Central memory CD4-positive, alpha-beta T cell (primary cell): ENCODE measurements at places on chromosomes 1 and 21.

GRCh38 chr1:218945050-218945449, 228.6 kb upstream of the LYPLAL1 start:
- no peak for DNase-seq

DNA sequence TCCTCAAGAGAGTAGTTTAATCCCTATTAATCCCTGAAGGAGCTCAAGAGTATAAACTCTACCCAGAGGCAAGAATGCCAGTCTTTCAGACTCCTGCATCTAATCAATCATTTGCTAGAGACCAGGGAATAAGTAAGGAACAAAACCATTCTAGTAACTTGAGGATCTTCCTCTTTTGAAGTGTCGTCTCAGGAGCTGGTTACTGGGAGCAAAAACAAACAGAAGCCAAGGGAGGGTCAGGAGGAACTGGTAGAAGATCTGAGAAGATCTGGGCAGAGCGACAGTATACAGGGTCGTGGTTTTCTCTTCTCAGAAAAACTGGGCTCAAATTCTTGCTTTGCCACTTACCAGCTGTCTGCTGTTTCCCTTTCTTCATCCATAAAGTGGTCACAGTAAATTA, 69.3 kb downstream of the RPS6KA1 start:
- DNase-seq: no peak

GRCh38 chr21:35303085-35303484, 254.0 kb upstream of the RUNX1 start:
- DNase-seq: no peak

GRCh38 chr1:218702775-218703174, 357.6 kb downstream of the TGFB2 start:
- DNase-seq: no peak

DNA sequence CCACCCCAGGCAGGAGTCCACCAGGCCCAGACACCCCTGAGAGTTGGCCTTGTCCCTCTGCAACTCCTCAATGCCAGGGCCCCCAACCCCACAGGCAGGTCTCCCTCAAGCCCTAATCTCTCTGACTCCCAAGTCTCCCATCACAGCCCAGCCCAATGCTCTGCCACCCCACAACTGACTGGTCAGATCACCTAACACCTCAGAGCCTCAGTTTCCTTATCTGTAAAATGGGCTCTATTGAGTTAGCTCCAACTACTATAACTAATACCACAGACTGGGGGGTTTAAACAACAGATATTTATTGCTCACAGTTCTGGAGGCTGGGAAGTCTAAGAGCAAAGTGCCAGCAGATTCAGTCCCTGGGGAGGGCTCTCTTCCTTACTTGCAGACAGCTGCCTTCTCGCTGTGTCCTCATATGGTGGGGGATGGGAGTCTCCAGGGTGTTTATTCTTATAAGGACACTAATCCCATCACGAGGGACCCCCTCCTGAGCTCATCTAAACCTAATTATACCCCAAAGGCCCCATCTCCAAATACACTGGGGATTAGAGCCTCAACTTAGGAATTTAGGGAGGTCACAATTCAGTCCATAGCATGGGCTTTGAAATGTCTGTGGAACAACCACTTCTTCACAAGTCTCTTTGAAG, 34.9 kb upstream of the ZC3H12A start:
- DNase-seq: no peak

GRCh38 chr1:29119121-29119929, 4.4 kb downstream of the TMEM200B start:
- no peak for DNase-seq

- DNase-seq: no peak
Measured at GRCh38 chr1:106344494-106344893, 712.0 kb upstream of the PRMT6 start.

- DNase-seq: no peak
Measured at GRCh38 chr1:244963231-244963826, 99.0 kb upstream of the HNRNPU start.

DNA sequence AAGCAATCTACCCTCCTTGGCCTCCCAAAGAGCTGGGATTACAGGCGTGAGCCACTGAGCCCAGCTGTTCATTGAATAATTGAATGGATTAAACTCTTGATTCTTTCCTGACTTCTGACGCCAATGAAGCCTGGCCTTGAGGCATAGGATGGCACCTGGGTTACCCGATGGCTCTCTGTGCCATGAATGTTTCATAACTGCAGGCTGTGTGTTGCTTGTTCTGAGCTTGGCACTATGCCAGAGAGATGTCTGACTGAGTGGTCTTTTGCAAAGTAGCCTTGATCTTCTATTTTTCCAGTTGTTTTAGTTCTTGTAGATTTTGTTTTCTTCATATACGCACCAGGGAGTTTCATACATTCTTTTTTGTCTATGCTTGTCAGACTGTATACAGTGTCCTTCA, 38.5 kb upstream of the AK4 start:
- DNase-seq: no peak

- no peak for DNase-seq
Measured at GRCh38 chr21:27275294-27275927, 308.5 kb upstream of the ADAMTS5 start.

GRCh38 chr21:44337941-44338895, 972 bp downstream of the CFAP410 start:
- DNase-seq: peak; percentile 45

GRCh38 chr21:46457801-46458314, 833 bp upstream of the DIP2A start:
- no peak for DNase-seq

DNA sequence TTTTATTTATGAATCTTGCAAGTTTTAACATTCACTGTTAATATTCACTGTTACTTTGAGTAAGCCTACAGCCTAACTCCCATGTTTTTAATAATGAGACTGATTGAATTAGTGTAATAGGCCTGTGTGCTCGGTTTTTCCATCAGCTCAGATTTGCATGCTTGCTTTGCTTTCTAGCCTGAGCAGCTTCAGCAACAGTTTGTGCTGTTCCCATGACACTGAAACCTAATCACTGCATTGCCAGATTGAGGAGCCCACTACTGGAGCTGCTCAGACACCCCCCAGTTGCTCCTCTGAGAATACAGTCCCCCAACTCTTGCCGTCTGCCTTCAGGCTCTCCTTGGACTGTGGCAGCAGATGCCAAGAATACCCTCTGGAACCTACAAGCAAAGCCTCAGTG, 695.4 kb downstream of the BRINP3 start:
- DNase-seq: no peak

DNA sequence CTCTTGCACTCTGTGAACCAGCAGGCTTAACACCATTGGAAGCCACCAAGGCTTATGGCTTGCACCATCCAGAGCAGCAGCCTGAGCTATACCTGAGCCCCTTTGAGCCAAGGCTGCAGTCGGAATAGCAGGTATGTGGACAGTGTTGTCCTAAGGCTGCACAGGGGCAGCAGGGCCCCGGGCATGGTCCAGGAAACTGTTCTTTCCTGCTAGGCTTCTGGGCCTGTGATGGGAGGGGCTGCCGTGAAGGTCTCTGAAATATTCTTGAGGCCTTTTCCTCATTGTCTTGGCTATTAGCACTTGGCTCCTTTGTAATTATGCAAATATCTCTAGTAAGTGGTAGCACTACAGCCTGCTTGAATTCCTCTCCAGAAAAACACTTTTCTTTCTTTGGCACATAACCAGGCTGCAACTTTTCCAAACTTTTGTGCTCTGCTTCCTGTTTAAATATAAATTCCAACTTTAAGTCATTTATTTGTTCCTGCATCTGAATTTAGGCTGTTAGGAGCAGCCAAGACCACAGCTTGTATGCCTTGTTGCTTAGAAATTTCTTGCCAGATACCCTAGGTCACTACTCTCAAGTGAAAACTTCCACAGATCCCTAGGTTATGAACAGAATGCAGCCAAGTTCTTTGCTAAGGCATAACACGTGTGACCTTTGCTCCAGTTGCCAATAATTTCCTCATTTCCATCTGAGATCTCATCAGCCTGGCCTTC, 5.2 kb downstream of the KRTAP20-4 start:
- DNase-seq: no peak

- DNase-seq: no peak
Measured at GRCh38 chr1:214259353-214259977, 21.5 kb upstream of the SMYD2 start.

DNA sequence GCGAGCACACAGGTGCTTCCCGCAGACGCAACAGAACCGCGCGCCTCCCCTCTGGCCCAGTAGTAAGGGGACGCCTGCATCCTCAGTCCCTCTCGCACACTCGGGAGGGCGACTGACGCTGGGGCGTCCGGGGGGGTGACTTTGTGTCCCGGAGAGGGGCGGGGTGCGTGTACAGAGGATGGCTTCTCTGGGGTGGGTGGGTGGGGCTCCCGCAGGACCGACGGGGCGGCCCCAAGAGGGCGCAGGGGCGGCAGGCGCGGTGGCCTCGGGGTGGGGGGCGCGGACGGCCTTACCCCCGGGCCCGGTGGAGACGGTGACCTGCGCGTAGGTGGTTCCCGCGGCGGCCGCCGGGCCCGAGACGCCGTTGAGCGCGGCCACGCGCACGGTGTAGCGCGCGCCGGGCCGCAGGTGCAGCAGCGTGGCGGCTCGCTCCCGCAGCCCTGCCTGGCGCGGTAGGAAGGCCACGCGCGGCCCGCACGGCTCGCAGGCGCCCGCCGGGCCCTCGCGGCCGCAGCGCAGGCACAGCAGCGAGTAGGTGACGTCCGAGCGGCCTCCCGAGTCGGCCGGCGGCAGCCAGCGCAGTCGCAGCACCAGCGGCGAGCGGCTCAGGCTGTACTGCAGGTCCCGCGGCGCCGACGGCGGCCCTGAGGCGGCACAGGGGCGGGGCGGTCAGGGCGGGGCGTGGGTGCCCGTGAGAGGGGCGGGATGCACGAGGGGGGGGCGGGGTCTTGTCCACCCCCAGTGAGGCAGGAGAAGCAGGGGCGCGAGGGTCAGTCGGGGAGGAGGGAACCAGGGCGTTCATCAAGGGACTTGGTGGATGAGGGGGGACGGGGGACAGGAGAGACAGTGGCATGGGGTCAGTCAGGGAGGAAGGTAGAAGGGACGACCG, 12.1 kb downstream of the EPHA10 start:
- no peak for DNase-seq

- DNase-seq: no peak
Measured at GRCh38 chr1:218996362-218996761, 177.3 kb upstream of the LYPLAL1 start.

- no peak for DNase-seq
Measured at GRCh38 chr21:36184545-36184944, 27.9 kb downstream of the DOP1B start.

DNA sequence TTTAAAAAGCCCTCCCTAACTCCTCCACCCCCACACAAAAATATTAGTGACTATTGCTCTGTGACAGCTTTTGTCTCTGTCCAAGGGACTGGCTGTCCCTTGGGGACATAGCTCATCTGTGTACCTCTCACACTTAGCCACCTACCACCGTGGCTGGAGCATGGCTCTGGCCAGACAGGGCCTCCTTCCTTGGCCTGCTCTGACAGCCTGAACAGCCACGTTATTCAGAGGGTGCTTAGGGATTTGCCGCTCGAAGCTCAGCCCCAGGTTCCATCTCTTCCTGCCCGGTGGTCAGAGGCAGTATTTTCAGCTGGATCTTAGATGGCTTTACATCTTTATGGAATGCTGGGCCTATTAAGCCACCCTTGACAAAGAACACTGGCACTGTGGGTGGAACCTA, 6.1 kb upstream of the CELSR2 start:
- no peak for DNase-seq

DNA sequence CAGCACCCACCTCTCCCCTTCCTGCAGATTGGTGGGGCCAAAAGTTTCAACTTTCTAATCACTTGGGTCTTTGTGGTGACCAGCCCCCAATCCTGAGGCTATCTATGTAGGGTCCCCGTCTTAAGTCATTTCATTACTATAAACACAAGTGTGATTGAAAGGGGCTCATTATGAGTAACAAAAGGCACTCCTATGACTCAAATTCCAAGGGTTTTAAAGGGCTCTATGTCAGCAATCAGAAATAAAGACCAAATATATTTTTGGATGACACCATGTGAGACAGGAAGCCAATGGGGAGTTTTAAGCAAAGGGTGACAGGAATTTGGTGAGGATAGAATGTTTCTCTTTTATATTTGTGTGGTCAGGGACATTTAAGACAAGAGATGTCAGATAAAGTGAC, 6.2 kb downstream of the ERO1B start:
- no peak for DNase-seq

DNA sequence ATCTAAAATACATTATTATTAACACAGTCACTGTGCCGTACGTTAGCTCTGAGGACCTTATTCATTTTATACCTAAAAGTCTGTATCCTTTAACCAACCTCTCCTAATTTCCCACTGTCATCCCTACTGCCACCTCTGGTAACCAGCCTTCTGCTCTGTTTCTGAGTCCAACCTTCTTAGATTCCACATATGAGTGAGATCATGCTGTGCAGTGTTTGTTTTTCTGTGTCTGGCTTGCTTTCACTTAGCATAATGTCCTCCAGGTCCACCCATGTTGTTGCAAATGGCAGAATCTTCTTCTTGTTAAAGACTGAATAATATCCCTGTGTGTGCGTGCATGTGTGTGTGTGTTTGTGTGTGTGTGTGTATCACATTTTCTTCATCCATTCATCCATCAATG, 64.2 kb downstream of the ETS2 start:
- no peak for DNase-seq

- no peak for DNase-seq
Measured at GRCh38 chr1:211935448-211935970, 99.8 kb downstream of the INTS7 start.

GRCh38 chr1:161190962-161191521, 7.8 kb downstream of the ADAMTS4 start:
- no peak for DNase-seq

DNA sequence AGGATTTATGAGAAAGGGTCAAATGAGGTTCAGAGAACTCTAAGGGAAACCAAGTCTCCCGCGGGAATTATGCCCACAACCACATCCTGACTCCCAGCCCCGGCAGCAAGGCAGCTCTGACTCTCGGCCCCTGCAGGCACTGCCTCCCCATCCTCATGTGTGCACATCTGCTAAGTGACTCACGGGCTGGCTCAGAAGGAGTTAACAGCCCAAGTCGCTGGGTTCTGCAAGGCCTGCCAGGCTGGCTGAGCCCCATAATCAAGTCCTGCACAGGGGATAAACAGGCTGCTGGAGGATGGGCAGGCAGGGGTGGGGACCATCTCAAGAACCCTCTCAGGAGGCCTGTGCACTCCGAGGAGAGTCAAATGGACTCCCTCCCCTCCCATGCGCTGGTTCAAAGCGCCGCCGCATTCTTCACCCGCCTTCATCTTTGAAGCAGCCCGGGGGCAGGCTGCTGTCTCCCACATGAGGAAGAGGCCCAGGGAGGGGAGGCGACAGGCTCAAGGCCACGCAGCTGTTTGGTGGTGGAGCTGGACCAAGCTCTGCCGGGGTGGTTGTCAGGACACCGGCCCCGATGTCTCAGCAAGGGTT, 344.3 kb downstream of the MATN1 start:
- no peak for DNase-seq
